ENCODE measurements at places on chromosomes 12 and 14.

GRCh38 chr12:30187426-30187825, 403.7 kb upstream of the TMTC1 start:
- no peak for ATAC-seq

- ATAC-seq: no peak
These were observed 9.2 kb downstream of the NIN start for GRCh38 chr14:50821510-50822464.

DNA sequence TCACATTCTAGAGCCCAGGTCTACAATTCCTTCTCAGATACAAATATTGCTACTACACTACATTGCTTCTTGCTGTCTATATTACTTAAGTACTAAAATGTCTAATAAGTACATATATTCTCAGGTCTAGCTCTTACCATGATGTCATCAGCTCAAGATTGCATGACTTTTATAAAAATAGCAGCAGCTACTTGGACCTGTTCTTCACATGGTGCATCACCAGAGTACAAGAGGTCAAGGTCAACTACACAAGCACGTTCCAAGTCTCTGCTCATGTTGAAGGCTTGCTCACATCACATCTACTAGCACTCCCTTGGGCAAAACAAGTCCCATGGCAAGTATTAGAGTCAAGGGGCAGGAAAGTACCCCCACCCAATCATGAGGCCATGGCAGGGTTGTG, 465.6 kb downstream of the MED13L start:
- no peak for ATAC-seq

DNA sequence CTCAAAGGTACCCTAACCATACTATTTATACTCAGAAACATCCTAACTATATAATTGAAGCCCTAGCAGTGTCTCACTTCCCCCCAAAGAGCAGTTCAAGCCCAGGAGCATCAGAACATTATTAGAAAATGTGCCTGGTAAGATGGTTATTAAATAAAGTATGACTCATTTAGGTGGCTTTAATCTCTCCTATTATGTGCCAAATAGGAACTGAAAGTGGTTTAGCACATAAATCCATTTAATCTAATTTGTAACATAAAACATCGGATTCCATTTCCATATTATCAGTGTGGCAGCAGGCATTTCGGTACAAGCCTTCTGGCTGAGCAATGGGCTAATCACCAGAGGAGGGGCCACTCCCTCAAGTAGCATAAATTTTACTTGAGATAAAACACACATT, 395.2 kb upstream of the TMTC1 start:
- ATAC-seq: no peak

DNA sequence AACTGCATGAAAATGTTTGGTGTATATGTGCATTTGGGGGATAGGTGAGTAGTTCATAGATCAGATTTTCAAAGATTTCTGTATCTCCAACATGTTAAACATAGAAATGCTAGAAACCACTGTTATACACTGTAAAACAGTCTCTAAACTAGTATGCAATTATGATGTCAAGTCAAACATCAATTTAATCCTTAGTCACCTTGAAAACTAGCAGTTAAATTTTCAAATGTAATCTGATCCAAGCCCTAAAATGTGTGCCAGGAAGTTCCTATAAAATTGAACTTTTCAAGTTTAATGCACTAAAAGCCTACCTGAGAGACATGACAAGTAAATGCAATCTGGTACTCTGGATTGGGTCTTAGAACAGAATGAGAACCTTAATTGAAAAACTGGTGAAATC, 14.5 kb downstream of the SLC35F4 start:
- no peak for ATAC-seq

DNA sequence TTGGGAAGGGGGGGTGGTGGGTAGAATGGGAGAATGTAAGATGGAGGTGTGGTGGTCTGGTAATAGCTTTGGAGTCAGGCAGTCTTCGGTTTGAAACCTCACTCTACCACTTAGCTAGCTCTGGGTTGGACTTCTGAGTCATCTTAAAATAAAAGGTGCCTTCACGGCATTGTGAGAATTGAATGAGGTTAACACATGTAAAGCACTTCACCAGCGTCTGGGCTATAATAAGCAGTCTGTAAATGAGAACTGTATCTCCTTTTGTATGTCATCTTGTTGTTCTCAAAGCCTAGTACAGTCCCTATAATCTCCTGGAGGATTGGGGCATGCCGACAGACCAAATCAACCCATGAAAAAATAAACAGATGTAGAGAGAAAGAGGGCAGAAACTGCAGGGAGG, 11.2 kb downstream of the C2CD5 start:
- ATAC-seq: no peak

- peak; percentile 89 for ATAC-seq
These were observed 29.1 kb upstream of the SOS2 start for GRCh38 chr14:50260511-50260910.

DNA sequence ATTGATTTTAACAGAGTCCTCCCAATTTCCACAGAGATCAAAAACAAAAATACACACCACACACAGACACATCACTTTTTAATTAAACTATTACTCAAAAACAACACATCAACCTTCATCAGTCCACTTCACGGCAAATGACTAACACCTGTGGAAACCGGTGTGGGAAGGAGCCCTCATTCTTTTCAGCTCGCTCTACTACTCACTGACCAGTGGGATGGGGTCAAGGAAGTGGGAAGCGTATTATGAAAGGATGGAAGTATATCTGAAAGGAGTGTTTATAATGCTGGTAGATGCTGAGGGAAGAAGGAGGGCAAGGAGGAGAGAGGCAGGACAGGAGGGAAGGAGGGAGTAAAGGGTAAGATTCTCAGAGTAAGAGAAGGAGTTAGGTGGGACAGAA, 156.5 kb downstream of the EPS8 start:
- ATAC-seq: no peak

GRCh38 chr14:83975841-83976770, 1553.8 kb upstream of the FLRT2 start:
- no peak for ATAC-seq

DNA sequence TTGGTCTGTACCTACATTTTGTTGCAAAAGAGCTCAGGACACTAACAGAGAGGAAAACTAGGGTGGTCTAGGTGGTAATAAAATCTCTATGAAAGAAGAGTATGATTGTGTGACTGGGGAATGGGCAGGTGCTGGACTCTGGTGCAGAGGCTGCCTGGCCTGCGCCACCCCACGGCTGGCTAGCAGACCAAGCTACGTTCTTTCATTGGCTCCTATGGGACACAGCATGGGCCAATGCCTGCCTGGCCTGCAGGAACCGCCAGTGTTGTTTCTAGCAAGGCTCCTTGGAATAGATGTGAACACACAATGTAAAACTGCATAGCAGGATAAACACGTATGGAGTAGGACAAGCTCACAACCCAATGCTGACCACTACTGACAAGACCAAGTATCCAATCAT, 51.7 kb upstream of the CORO1C start:
- no peak for ATAC-seq

GRCh38 chr12:5997260-5997659, 52.2 kb upstream of the ANO2 start:
- ATAC-seq: no peak

DNA sequence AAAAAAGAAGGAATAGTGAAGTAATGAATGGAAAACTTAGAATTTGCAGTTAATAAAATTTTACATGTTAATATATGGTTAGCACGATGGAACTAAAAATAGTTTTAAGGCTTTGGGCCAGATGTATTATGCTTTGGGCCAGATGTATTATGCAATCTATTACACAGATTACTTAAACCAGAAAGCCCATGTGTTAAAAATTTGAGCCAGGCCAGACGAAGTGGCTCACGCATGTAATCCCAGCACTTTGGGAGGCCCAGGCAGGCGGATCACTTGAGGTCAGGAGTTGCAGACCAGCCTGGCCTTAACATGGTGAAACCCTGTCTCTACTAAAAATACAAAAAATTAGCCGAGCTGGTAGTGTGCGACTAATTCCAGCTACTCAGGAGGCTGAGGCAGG, 17.2 kb downstream of the IFT81 start:
- no peak for ATAC-seq

DNA sequence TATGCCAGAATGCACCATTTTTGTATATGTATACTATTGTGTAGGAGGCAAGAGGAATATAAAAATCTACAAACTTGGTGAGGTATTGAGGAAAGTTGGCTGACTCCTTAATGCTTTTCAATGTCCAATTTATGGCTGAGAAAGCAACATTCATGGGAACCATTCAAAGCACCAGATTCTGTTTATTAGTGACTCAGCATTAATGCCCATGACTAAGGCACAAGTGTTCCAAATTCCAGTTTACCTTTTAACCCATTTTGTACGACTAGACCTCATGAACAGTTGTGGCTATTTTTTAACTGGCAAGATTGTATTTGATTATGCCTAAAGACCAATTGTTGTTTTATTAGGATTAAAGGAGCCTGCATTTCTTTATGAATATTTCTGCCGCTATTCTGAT, 375.4 kb upstream of the ATP2B1 start:
- no peak for ATAC-seq

DNA sequence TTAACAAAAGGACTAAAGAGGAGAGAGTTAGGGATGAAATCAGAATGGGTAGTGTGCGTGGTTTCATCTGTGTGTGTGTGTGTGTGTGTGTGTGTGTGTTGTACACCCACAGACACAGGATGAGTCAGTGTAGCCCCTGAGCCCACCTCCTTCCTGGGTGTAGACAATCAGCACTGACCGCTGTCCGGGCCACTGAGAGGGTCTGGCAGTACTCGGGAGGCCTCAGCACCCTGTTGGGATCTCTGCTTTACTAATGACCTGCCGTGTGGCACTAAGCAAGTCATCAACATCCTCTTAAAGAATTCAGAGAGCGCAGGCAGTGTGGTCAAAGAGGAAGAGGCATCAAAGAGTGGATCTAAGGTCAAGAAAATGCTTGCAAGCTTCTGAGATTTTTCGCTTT, 112.6 kb downstream of the PRMT8 start:
- ATAC-seq: no peak

- no peak for ATAC-seq
These were observed 1.0 kb downstream of the ITGA7 start for GRCh38 chr12:55706568-55707218.

DNA sequence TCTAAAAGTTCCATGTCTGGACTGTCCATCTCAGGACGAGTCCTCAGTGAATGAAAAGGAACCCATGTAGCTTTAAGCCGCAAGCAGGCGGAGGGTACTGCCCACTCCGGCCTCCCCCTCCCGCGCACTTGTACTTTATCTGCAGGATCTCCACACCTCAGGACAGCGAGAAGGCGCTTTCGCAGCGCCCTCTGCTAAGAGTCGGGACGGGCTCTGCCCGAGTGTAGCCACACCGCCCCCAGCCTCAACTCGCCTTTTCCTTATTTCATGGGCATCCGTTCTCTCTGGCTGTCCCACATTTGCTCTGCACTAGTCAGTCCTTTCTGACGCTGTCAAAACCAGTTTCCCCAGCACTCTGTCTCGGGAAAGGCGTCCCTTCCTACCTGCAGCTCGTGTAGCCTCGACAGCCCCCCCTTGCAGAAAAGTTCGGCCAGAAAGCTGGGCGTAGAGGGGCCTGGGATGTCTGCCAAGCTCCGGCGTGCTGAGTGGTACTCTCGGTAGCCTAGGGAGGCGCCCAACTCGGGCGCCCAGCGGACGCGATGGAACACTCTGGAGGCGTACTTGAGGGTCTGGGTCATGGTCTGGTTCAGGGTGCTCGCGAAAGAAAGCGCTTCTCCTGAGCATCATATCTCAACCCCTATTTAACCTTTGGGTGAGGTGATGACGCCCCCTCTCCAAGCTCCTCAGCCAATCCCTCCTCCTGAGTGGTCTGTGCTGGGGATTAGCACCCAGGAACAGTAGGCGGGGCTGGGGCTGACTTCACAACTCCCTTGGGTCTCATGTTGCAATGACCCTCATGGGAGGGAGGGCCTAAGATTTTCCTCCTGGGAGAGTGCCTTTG, at the start of gene CYP27B1:
Gene CYP27B1 (minus strand): TSS at position 615 of the 841 bp plus-strand sequence. CDS start 37 bp downstream, at position 578.
- peak; percentile 22 for ATAC-seq

GRCh38 chr14:105136401-105137322, 31.9 kb downstream of the JAG2 start:
- no peak for ATAC-seq

DNA sequence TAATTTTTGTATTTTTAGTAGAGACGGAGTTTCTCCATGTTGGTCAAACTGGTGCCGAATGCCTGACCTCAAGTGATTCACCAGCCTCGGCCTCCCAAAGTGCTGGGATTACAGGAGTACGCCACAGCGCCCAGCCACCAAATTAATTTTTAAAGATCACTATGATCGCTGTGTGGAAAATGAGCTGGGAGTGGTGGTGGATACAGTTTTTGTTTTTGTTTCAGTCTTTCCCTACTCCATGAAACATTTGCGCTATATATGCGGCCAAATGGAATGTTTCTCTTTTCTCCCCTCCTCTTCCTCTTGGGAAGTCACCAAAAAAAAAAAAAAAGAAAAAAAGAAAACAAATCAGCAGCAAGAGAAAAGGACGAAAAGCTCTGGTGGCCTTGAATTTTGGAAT, 20.8 kb upstream of the P2RX4 start:
- no peak for ATAC-seq

- 0 out of 3 replicates have a peak, but pooled peaks have one; percentile 27 for ATAC-seq
These were observed 331.6 kb upstream of the STXBP6 start for GRCh38 chr14:25381498-25381897.
